ENCODE measurements at places on chromosomes 13 and 19.

GRCh38 chr19:3504735-3505134 lies 1.4 kb upstream of the FZR1 start:
- no peak for DNase-seq

DNA sequence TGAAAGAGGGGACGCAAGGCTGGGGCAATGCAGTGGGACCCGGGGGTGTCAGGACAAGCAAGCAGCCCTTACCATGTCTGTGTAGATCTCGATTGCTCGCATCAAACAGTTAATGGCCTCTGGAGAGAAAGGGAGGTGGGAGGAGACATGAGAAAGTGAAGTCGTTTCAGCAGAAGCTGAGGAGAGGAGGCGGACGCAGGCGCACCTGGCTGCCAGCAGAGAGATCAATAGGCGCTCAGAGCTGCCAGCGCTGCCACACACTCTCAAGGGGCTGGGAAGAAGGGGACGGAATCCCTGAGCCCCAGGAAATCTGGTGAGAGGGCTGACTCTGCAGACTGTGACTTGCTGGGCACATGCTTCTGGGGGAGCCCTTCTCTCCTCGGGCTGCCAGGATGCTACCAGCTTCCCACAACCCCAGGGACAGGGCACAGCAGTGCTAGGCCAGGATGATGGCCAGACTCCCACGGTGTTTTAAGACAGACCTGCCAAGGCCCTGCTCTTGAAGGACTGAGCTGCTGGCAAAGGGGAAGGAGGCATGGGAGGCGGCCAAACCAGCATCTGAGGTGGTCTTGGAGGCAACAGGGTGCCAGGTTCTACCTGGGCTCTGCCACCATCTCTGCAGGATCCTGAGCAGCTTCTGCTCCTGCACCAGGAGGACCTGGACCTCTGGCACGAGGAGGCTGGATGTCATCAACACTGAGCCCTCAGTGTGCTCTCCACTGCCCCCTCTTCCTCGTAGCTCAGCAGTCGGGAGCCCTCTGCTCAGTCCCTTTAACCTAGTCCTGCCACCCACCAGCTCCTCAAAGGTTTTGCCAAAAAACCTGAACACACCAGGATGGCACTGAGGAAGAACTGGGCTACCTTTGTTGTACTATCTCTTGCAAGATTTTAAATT lies 11.7 kb upstream of the KPTN start:
- DNase-seq, result peak; percentile 24

DNA sequence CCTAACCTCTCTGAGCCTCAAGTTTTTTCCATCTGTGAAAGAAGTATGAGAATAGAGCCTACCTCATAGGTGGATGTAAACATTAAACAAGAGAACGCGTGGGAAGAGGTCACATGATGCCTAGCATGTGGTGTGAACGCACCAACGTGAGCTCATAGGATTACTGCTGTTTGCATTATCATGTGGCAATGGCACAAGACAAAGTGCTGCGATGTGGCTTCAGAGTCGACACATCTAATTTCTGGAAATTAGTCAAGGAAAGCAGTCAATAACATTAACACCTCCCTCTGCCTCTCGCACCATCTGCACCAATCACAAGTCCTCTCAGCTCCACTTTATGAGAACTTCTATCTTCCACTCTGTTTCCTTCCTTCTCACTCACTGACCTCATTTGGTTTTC lies 489.7 kb downstream of the COG6 start:
- DNase-seq, result no peak

GRCh38 chr19:6270822-6271221 lies 9.0 kb downstream of the MLLT1 start:
- no peak for DNase-seq

- DNase-seq, result no peak
These were observed 545.5 kb downstream of the UQCRFS1 start for GRCh38 chr19:28667348-28667977.

DNA sequence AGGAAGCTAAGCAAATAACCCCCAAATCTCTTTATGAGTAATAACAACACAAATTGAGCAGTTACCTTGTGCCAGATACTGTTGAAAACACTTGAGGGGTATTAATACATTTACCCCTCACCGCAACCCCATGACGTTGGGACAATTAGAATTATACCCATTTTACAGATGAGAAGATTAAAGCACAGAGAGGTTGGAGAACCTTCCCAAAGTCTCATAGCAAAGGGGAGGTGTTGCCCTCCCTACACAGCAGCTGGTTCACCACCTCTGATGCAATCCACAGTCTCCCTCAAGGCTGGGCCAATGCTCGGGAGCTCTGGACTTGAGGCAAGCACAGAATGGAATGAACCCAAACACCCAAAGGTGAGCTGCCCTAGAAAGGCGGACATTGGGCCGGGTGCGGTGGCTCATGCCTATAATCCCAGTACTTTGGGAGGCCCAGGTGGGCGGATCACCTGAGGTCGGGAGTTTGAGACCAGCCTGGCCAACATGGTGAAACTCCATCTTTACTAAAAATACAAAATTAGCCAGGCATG lies 3.9 kb upstream of the CCNE1 start:
- no peak for DNase-seq

Data from right cardiac atrium (tissue), 5 donors.